ENCODE measurements at places on chromosomes 5 and 9.

DNA sequence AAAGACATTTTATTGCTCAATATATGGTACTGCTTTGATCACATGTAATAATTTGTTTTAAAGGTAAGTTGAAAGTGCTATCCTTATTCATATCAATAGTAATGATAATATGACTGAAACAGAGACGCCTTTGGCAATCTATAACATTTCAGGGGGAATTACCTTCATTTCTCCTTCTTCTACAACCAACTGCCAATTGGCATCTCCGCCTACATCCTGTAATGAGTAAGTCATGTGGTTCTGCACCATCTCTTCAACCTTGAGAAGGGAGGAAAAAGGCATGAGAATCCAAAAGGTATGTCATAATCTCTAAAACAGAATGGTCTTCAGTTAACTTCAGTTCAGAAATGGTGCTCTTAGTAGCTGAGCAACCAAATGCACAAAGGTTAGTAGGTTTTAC lies 52.4 kb downstream of the HMGCR start:
- DNase-seq, result no peak

- no peak for DNase-seq
Measured at GRCh38 chr5:26856238-26856637, 182.1 kb downstream of the CDH9 start.

DNA sequence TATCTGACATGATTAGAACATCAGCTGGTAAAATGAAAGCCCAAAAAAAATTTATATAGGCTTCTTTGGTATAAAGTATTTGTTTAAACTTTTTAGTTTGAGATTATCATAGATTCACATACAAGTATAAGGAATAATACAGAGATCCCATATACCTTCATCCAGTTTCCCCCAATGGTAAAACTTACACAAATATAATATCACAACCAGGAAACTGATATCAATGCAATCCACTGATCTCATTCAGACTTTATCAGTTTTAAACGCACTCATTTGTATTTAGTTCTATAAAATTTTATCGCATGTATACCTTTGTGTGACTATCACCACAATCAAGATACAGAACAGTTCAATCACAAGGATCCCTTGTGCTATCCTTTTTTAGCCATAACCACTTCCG lies 3.8 kb downstream of the FAM114A2 start:
- no peak for DNase-seq

GRCh38 chr9:82164159-82164558 lies 175.6 kb downstream of the SPATA31D1 start:
- no peak for DNase-seq

DNA sequence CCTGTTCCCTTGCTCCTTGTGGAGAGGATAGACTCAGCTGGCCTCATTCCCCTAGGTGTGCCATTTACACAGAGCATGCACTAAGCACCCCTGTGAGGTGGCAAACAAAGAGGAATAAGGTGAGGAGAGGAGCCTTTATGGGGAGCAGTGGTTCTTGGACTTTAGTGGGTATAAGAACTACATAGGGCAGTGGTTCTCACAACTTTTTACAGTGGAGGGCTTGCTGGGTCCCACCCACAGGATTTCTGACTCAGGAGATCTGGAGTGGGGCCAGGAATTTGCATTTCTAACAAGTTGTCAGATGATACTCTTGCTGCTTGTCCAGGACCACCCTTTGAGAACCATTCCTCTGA lies 42.0 kb downstream of the CSF1R start:
- DNase-seq, result no peak

DNA sequence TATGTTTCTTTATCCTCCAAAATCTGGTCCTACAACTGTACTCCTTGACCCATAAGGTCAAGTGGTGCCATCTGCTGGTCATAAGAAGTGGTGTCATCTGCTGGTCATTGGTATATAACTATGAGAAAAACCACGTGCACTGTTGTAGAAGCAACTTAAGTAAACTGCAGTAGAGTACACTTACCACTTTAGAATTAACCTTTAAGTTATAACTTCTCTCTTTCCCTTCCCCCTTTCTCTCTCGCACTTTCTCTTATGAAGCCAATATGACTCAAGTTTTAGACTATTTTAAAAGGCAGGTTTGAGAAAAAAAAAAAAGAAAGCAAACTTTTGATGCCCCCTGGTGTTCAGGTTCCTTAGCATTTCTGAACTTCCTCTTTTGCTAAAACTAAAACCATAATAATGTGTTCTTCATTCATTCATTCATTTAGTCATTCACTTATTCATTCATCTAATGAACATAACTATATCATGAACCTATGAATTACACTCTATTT lies 12.8 kb upstream of the MTAP start:
- peak; percentile 78 for DNase-seq

DNA sequence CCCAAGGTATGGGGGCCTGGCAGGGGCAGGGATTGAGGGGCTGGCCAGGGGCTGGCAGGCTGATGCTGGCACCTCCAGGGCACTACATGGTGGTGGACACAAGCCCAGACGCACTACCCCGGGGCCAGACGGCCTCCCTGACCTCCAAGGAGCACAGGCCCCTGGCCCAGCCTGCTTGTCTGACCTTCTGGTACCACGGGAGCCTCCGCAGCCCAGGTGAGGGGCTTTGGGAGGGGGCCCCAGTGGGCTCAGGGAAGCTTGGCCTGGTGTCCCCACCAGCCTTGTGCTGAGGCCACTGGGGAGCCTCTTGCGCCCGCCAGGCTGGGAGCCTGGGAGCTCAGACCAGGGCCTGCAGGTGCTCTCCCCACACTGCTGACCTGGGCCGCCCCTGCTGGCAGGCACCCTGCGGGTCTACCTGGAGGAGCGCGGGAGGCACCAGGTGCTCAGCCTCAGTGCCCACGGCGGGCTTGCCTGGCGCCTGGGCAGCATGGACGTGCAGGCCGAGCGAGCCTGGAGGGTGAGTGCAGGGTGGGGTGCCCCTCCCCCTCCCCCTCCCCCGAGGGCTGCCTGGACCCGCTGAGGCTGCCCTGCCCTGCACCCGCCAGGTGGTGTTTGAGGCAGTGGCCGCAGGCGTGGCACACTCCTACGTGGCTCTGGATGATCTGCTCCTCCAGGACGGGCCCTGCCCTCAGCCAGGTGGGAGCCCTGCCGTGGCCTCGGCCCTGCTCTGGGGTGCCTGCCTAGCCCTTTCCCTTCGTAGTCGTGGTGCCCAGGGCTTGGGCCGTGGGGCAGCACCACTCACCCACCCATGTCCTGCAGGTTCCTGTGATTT lies 5.7 kb downstream of the MAMDC4 start:
- DNase-seq, result no peak

DNA sequence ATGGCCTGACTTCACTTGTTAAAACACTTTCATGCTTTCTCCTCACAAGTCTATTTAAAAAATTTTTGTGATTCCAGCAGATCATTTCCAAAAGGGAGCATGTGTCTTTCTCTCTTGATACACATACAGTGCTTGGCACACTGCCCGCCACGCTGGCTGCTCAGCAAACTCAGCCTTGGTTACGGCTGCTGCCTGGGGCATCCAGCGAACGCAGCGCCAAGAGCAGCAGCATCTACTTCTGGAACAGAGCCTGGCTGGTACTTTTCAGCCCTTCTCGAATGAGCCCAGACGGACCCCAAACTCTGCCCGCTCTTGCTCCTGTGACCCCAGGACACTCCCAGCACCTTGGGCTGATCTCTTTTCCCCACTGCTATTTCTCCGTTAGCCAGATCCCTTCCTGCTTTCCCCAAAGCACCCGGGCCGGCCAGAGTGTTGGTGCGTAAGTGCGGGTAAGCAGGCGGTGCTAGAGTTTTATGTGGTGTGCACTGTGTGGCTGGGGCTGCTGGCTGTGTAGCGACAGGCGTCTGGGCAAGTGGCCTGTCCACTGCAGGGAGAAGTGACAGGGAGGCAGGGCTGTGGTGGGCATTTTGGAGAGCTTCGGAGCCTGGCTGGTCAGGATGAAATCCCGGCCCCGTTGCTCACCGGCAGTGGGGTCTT lies 73.2 kb downstream of the SH3PXD2B start:
- DNase-seq, result no peak

DNA sequence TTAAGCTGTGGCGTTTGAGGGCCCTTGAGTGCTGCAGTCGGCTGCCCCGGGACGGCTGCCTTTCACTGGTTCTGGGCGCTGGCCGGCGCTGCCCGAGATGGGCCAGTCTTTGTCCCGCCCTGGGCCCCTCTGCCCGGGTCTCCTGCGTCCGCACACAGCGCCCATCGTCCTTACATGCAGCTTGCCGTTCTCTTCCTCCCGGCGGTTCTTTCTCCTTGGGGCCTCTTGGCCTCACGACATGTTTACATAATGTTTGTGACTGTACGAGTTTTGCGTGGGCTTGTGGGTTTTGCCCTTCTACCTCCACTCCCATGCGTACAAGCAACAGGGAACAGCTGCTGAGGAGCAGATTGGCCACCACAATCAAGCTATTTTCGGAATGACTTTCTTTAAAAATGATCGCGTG lies 618 bp downstream of the TNPO1 start:
- peak; percentile 87 for DNase-seq

DNA sequence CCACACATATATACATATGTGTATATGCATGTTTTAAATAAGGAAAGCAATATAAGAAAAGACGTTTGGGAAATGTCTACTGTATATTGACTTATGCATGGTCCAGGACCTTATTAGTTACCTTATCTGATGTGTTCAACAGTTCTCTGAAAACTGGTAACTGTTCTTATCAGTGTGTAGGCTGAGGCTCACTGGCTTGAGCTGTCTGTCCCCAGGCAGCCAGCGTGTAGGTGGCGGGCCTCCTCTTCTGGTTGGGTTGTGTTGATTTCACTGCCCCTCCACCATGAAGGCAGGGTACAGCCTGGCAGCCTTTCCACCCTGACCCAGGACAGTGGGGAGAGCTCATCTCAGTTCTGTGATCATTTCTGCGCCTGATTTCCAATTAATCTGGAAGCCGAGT lies 38.7 kb upstream of the SEMA4D start:
- no peak for DNase-seq

- no peak for DNase-seq
Measured at GRCh38 chr9:135214054-135214640, 126.7 kb downstream of the OLFM1 start.

GRCh38 chr5:5404381-5404780 lies 18.1 kb upstream of the ICE1 start:
- no peak for DNase-seq

- no peak for DNase-seq
Measured at GRCh38 chr9:121850366-121850765, 198.9 kb downstream of the DAB2IP start.

DNA sequence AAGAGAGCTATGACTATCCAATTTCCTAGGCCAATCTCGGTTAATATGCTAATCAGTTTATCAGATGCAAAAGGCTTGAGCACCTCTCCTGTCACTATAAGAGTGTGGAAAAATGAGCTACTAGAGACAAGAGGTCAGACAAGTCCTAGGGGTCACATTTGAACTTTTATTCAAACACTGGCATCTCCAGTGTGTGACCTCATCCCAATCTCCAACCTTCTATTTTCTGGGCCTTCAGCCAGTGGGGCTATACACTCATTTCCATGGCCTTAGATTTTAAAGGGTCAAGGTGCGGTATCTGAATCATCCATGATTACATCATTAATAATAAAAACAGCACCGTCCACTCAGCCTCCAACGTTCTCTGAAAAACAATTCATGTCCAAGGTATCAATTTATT lies 139.6 kb upstream of the LRRTM2 start:
- no peak for DNase-seq

DNA sequence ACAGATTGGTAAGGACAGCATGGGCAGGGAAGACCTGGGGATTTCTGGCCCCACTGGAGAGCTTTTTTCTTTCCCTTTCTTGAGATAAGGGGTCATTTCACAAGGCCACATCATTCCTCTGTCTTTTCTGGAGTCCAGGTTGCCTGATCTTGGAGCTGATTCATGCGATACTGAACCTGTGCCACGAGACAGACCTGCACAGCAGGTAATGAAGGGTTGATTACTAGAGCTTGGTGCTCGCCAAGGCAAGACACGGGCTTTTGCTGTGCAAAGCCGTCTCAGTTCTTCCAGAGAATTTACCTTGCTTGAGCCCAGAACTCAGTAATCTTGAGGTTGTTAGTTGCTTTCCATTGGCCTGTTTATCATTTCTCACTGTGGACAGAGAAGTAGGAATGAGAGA lies 39.2 kb downstream of the NUP188 start:
- DNase-seq, result no peak

DNA sequence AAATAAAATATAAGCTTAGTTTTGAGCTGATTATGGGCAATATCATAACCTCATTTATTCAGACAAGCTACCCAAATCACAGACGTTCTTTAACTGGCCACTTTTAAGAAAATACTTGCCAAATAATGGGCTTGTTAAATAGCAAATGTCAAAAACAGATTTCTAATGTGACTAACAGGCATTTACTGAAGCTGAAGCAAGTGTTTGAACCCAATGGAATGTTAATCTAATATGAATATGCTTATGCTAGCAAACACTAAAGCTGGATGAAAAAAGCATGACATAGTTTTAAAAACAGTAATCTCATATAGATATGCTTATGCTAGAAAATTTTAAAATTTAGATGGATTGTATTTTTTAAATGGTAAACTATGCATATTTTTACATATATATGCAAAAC lies 411.6 kb upstream of the PTGER4 start:
- DNase-seq, result no peak

- DNase-seq, result no peak
Measured at GRCh38 chr5:142870532-142871362, 100.6 kb downstream of the ARHGAP26 start.

GRCh38 chr9:85009251-85009650 lies 339.7 kb downstream of the NTRK2 start:
- DNase-seq, result no peak

GRCh38 chr9:136257381-136258298 lies 12.0 kb upstream of the QSOX2 start:
- DNase-seq, result no peak

DNA sequence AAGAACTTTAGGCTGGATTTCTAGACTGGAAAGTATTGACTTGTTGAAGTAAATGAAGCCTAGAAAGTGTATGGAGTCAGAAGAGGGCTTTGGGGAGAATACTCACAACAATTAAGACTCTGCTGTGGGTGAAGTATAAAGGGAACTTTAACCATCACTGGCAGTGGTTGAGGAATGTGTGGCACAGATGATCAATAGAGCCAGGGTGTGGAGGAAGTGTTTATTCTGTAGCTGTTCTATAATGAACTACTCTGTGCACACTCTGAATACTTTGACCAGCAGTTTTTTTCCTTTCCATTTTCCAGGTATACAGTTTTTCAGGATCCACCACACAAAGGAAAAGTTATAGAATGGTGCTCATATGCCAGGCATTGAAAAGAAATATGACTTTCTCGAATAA lies 106.7 kb downstream of the SCAMP1 start:
- no peak for DNase-seq

DNA sequence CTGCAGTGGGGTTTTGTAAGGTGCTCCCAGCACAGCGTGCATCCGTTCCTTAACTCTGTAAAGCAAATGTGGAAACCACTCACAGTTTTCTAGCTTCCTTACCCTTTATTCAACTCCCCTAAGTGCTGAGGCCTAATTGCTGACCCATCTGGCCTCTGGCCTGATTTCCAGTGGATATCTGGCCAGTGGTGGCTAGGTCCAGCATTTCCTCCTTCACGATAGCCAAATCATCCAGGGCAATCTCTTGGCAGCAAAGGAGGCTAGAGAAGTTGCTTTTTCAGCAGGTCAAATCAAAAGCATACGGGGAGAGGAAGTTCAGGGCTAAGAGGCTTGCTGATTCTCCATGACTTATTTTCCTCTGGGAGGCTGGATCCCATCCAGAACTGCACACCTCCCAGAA lies 286.3 kb upstream of the VLDLR start:
- DNase-seq, result no peak

Measured in inflammatory macrophage treated with lipopolysaccharide for 1 hour (primary cell).